Stimulated activated CD8-positive, alpha-beta memory T cell treated with anti-CD3 and anti-CD28 coated beads, Interleukin-15, amount 100 ng/mL, for 1 hour (primary cell): ENCODE measurements at places on chromosomes 5 and 9.

GRCh38 chr9:133850937-133851336 lies 112.8 kb upstream of the SARDH start:
- no peak for DNase-seq

DNA sequence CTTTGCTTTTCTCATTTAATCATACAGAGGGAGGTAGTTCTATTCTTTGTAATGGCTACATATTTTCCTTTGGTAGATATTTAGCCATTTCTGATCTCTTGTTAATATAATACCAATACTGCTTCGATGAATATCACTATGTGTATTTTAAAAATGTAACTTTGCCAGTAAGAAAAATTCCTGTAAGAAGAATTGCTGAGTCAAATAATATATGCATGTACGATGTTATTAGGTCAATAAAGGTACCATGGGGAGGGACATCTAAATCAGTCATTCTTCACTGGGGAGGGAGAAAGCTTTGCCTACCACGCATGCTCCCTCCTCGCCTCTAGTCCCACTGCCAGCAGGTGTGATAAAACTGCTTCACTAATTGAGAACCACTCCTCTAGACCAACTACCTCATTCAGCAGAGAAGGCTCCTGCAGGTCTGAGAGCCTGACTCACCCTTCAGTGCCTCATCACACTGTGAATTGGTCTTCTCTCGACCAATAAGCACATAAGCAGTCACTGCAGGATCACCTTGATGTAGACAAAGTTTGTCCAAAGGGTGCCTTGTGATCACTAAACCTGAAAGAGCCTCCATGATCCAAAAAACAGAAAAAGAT lies 56.1 kb upstream of the TBCA start:
- DNase-seq, result no peak

- no peak for DNase-seq
Observed at GRCh38 chr5:96004087-96004486, 42.4 kb upstream of the ELL2 start.

- no peak for DNase-seq
Observed at GRCh38 chr5:116982035-116982434, 407.4 kb upstream of the SEMA6A start.

DNA sequence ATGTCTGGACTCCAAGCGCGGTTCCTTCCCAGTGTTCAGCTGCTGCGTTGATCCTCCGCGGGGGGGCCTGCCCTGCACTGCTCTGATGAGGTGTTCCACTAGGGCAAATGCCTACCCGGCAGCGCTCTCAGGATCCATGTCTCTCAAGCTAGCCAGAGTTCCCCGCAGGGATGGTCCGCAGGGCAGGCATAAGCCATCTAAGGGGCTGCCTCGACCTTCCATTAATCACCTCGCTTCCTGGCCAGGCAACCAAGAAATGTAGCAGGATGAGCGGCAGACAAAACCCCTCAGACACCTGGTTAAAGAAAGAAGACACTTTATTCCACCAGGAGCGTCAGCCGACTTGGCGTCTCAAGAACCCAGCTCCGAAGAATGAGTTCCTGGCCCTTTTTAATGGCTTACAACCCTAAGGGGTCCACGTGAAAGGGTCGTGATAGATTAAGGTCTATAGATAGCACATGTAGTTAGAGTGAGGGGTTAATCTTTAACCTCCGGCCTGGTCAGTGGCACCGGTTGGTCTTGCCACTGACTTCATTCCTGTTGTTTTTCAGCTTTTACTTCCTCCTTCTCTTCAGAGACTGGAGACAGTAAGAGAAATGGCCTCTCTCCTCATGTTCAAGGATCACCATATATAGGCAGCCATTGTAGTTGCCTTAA lies 47.2 kb upstream of the COX7C start:
- DNase-seq, result no peak

- DNase-seq, result no peak
Observed at GRCh38 chr5:150522504-150523414, 14.8 kb downstream of the NDST1 start.

DNA sequence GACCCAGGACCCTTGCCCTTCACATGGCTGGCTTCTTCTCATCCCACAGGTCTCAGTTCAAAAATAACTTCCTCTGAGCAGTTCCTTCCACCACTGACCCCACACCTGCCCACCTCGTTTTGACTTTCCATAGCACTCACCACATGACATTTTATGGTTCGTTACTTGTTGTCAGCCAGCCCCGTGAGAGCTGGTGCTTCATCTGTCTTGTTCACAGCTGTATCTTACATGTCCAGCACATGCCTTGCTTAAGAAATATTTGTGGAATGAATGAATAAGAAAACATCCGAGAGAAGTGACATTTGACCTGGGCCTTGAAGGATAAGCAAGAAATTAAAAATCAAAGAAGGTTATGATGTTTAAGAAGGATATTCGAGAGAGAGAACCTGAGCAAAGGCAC lies 193.9 kb downstream of the RFK start:
- DNase-seq, result no peak

DNA sequence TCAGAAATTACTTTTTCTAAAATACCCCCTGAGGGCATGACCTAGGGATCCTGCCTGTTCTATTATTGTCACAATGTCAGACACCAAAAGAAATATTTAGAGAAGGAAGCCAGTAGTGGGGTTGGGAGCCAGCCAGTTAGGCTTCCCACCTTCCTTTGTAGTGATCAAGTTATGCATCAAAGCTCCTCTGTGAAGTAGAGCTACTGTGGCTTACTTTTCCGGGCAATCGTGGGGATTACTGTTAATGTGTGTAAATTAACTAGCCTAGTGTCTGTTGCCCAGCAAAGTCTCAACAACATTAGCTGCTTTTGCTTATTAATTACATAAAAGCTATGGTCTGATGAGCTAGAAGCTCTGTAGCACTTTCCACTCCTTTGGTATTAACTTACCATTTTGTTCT lies 109.0 kb upstream of the PCAT7 start:
- no peak for DNase-seq

DNA sequence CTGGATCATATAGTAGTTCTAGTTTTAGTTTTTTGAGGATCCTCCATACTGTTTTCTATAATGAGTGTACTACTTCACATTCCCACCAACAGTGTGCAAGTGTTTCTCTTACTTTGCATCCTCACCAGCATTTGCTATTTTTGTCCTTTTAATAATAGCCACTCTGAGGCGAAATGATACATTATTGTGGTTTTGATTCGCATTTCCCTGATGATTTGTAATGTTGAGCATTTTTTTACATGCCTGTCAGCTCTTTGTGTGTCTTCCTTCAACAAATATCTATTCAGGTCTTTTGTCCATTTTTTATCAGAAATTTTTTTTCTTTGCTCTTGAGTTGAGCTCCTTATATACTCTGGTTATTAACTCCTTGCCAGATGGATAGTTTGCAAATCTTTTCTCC lies 114.0 kb downstream of the ADAMTSL1 start:
- no peak for DNase-seq

GRCh38 chr5:113199122-113199905 lies 222.7 kb downstream of the DCP2 start:
- no peak for DNase-seq

DNA sequence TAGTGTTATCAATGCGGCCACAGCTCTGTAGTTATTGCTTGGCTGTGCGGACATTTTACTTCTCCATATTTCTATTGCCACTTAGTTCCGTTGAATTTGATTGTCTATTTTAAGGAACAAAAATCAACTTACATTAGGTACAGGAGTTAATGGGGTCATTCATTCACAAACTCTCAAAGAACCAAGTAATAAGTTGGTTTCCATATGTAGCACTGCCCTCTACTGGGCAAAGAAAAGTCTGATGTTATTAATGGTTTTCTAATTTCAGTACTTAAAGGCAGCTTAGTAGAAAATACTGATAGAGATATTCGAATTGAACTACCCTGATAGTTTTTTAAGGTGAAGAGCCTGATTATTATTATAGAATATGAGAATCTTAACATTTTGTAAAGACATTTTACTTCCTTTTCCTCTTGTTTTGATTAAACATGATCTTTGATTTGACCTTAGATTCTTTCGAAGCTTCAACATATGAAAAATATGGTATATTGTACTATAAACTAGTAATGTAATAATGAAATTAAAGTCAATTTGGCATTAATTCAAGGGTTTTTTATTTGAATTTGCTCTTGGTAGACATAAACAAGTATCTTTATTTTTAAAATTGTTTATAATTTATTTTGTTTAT lies 119.5 kb upstream of the CTNND2 start:
- no peak for DNase-seq

- DNase-seq, result no peak
Observed at GRCh38 chr5:170826117-170826516, 35.7 kb upstream of the RANBP17 start.

DNA sequence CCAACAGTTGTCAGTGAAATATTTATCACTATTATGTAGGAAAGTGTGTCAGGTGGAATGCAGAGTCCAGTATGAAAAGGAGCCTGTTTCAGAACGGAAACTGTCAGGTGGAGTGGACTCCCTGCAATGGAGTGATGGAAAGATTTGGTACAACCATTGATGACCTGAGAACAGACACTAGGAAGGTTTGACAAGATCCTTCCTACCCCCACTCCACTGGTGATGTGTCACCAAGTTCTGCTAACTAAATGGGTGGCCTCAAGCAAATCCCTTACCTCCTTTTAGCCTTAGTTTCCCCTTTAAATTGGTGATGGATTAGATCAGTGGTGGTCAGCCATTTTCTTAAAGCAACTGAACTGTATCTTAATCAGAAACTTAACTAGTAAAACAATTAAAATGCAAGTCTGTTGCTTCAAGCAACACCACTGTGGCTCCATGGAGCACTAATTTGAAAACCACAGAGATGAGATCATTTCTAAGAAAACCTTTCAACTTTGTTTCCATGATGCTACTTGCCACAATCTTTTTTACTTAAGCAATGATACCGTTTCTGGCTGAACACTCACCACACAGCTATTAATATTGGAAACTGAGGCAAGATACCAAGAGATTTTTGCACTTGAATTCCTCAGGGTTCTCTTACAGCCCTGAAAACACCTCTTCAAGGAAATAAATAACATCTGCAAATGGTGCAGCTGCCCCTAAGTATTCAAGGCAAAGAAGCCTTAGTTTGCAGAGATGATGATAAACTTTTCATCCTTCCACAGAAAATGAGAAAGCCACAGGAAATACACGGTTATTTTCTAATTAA lies 140.6 kb downstream of the ERCC6L2 start:
- DNase-seq, result no peak

- no peak for DNase-seq
Observed at GRCh38 chr5:172274951-172275753, 8.4 kb downstream of the UBTD2 start.

- peak; percentile 3 for DNase-seq
Observed at GRCh38 chr5:137629646-137630045, 106.2 kb downstream of the KLHL3 start.

GRCh38 chr5:73143716-73144115 lies 23.3 kb downstream of the TMEM171 start:
- DNase-seq, result no peak

DNA sequence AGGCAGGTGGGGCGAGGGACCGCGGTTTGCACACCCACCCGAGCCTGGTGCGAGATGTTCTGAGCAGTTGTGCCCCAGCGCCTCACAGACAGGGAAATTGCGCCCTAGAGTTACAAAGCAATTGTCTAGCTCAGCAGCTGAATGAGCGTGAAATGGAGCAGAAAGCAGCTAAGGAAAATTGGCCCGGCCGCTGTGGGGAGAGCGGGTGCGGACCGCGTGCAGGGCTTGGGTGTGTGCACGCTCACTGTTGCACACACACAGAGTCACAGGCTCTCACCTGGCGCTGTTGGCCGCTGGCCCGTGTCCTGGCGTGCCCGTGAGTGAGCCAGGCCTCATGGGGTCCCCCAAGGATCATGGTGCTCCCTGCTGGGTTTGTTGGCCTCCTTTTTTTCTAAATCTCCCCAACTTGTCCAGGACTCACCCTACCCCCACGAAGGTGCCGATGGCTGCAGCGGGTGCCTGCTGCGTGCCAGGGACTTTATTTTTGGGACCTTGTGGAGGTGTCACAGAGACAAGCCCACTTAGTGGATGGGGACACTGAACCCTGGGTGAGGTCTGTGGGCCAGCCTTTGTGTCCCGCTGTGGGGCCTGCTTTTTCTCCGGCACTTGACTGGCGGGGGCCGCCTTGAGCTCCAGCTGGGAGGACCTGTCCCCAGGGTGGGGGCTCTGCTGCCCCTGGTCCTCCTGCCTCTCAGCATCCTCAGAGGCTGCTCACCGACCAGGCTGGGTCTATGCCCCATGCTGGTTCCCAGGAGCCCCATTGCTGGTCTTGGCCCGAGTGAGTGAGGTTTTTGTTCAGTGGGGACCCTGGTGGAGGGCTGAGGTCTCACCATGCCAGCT lies 5.2 kb downstream of the RXRA start:
- no peak for DNase-seq

GRCh38 chr9:33277484-33277883 lies 12.6 kb downstream of the CHMP5 start:
- DNase-seq, result no peak

GRCh38 chr5:65190328-65191053 lies 291.2 kb downstream of the ADAMTS6 start:
- DNase-seq, result no peak

DNA sequence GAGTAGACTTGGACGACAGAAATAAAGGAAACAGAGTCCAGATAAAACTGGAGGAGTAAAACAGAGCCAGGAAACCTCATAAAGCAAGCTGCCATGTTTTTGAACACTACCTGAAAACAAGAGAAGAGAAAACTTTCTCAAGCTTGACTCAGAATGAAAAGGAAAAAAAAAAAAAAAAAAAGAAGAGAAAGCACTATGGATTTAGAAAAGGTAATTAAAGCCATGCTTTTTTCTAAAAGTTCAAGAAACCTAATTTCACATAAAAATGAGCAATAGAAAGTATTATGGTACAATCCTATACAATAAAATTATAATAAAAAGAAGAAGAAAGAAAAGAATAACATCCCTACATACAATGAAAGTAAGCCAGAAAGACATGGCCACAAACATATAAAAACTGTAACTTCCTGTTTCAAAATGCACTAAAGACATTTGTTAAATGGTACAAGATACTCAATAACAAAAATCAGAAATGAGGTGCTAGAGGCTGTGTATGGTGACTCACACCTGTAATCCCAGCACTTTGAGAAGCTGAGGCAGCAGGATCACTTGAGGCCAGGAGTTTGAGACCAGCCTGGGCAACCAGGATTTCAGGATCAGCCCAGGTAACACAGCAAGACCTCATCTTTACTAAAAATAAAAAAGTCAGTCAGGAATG lies 129.5 kb downstream of the SIL1 start:
- no peak for DNase-seq

DNA sequence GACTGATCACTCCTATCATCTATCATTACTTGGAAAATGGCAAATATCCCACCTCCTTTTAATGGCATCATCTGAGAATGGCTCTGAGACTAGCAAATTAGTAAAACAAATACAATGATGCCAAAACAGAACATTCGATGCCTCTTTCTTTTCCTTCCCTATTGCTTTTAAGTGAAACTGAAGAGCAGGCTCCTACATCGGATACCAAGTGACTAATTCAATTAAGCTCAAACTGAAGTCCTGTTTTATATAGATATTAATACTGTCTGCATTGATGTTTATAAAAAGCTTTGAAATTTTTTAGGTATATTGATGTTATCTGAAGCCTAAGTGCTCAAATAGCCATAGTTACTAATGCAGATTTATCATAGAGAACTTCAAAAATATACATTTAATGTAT lies 43.9 kb downstream of the SAXO1 start:
- no peak for DNase-seq

DNA sequence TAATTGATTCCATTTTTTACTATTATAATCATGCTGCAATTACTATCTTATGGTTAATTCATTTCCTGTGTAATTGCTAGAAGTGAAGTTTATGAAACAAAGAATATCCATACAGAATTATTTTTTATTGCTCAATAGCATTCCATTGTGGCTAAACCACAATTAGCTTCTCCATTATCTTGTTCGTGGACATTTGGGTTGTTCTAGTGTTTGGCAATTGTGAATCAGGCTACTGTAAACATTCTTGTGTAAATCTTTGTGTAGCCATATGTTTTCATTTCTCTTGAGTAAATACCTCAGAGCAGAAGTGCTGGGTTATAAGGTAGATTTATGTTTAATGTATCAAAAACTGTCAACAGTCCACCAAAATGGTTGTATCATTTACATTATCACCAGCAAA lies 341.1 kb downstream of the MAT2B start:
- DNase-seq, result no peak
